ENCODE measurements at places on chromosomes 13 and 19.

GRCh38 chr19:12886969-12887747 is at the start of gene KLF1:
Gene KLF1, minus strand, starts transcription at chr19:12887201. Its CDS starts 61 bp downstream, at chr19:12887140.
- DNase-seq = peak; percentile 84

DNA sequence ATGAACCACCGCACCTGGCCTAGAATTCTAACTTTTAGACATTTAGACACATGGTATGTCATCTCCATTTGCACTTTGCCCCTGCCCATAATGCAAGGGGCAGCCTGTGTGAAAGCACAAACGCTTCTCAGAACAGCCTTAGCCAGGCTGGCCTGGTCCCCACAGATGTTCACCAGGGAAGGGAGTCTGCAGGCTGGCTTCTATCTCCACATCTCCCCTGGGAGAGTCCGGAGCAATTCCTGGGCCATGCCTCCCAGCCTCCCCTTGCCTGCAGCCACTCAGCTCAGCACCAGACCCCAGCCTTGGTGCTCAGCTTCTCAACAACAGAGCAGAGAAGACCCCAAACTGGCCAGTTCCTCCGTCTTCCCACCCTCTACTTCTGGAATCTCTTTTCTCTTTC is 21.7 kb upstream of the LSM14A start:
- no peak for DNase-seq

DNA sequence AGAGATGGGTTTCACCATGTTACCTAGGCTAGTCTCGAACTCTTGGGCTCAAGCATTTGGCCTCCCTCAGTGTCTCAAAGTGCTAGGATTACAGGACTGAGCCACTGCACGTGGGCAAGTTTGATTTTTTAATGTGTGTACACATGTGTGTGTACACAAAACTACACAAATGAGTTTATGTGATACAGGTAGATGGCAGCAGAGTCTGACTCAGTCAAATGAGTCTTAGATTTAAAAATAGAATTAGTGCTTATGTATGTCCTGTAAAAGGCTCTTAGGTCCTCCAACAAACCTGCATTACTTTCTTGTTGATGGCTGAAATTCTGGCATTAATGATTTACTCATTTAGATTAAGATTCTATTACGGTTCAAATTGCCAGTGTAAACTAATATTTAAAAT is 293.7 kb downstream of the PCDH17 start:
- no peak for DNase-seq

- DNase-seq = no peak
These were observed 78.2 kb downstream of the LIG4 start for GRCh38 chr13:108137176-108137575.

DNA sequence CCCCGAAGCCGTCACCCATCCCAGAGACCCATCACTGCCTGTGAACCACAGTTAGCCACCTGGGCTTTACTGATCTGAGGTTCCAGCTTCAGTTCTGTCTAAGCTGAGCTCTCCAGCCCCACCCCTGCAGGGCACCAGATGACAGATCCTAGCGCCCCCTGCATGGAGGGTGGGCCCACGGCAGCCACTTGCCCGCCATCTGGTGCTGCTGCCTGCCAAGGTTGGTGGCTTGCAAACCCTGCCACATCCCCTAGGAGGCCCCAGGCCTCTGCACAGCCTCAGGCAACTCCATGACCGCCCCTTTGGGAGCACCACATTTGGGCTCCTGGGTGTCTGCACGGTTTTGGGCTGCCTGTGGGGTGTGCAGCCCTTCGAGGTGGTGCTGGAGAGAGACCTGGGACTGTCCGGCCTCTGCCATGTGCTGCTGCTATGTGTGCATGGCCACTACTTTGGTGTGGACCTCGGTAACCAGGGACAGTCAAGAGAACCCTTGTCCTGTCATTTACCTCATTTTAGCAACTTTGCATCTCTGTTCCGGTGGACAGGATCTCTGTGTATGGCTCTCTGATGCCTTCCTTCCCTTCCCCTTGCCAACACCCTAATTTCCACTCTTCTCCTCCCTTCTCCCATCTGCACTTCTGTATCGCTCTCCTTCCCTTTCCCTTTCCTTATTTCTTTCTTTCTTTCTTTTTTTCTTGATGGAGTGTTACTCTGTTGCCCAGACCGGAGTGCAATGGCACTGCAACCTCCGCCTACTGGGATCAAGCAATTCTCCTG is 17.4 kb upstream of the SDHAF1 start:
- DNase-seq = no peak

GRCh38 chr19:54606230-54606629 is 12.8 kb downstream of the LILRA1 start:
- DNase-seq = no peak

- DNase-seq = no peak
These were observed 74.0 kb downstream of the CAB39L start for GRCh38 chr13:49369866-49370265.

DNA sequence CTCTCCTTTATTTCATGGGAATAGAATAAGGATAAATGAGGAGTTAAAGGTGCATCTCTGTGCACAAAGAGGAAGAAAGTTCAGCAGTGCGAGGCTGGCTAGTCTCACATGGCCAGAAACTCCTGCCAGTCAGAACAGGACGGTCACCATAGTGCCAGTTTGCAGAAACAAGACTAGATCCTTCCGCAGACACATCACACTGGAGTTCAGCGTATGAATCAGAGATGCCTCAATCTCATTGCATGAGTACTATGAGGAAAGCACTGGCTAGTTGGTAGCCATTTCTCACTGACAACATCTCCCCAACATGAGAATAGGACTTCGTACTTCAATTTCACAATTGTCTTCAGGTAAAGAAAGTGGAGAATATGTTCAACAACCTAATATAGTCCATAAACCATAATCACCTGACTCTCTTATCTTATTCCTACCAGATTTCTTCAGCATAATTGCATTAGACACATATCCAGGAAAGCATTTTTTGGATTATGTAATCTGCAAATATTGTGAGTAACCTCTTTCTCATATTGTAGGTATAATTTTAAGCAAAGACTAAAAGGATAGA is 34.9 kb downstream of the RXFP2 start:
- DNase-seq = no peak
